T-helper 2 cell treated with Interferon-gamma antibody and Interleukin-4, amounts not matched to agents 5 μg/mL and 100 μg/mL, for 36 hours (primary cell): ENCODE measurements at places on chromosomes 5 and 9.

- H3K27ac ChIP-seq, result peak within 1 kb of the TSS; percentile 99
- H3K4me3 ChIP-seq, result peak within 1 kb of the TSS; percentile 87
- H3K36me3 ChIP-seq, result peaks cover 21% of the 10 kb centered on the region
- H3K4me1 ChIP-seq, result peaks cover 25% of the 10 kb centered on the region
- H3K27me3 ChIP-seq, result no peaks in the 10 kb centered on the region
Measured at GRCh38 chr5:41924872-41925554, at the start of gene FBXO4. Gene FBXO4, plus strand, starts transcription at chr5:41925281. Its CDS starts 29 bp downstream, at chr5:41925310.

DNA sequence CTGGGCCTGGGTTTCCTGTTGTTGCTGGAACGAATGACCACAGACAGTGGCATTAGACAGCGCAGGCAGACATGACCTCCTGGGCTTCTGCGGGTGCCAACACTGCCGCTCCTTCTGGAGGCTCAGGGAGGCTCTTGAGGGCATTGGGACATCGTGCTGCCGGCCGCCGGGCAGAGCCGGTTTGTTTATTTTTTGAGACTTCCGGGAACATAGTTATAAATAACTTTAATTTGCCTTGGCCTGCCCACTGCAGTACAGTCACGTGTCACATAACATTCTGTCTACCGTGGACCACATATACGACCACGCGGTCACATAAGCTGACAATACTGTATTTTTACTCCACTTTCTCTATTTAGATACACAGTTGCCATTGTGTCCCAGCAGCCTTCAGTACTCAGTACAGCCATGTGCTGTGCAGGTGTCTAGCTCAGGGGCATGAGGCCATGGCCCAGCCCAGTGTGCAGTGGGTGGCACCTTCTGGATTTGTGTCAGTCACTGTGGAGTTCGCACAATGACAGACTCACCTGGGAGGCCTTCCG lies 8.2 kb upstream of the TOR4A start:
- no peak overlapping the region for H3K27ac ChIP-seq
- H3K36me3 ChIP-seq, result peaks cover 20% of the 10 kb centered on the region
- no peak overlapping the region for H3K4me3 ChIP-seq
- DNase-seq, result no peak
- H3K4me1 ChIP-seq, result peaks cover 6% of the 10 kb centered on the region

DNA sequence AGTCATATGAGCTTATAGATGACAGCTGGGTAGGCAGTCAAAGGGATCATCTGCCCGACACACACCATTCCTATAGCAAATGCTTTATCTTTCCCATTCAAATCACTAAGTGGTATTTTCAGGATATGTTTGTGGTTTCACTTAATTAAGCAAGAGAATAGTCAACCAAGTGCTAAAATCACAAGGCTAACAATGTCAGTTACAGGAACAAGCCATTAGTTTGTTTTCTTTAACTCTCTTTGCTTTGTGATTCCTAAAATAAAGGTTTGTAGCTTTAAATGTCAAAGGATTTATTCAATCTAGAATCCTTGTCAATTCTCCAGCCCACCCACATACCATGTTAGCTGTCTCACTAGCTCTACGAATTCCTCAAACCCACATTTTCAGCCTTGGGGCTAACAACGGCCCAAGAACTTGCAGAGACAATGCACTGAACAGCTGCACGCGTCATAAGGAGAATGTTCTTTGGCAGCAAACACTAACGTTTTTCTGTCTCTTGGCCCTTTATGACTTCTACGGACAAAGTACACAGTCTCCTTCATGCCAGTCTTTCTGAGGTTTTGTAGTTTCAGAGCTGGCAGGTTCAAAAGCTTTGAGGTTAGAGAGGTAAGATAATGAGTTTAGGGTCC lies 56.6 kb downstream of the ELAVL2 start:
- no peak overlapping the region for H3K27ac ChIP-seq
- no peaks in the 10 kb centered on the region for H3K36me3 ChIP-seq
- no peak for DNase-seq
- H3K4me1 ChIP-seq, result no peaks in the 10 kb centered on the region
- H3K27me3 ChIP-seq, result no peaks in the 10 kb centered on the region
- no peak overlapping the region for H3K4me3 ChIP-seq

- no peak overlapping the region for H3K27ac ChIP-seq
- no peaks in the 10 kb centered on the region for H3K36me3 ChIP-seq
- no peak for DNase-seq
- no peaks in the 10 kb centered on the region for H3K4me1 ChIP-seq
- H3K4me3 ChIP-seq, result no peak overlapping the region
Measured at GRCh38 chr5:130601-131131, 38.7 kb downstream of the PLEKHG4B start.

DNA sequence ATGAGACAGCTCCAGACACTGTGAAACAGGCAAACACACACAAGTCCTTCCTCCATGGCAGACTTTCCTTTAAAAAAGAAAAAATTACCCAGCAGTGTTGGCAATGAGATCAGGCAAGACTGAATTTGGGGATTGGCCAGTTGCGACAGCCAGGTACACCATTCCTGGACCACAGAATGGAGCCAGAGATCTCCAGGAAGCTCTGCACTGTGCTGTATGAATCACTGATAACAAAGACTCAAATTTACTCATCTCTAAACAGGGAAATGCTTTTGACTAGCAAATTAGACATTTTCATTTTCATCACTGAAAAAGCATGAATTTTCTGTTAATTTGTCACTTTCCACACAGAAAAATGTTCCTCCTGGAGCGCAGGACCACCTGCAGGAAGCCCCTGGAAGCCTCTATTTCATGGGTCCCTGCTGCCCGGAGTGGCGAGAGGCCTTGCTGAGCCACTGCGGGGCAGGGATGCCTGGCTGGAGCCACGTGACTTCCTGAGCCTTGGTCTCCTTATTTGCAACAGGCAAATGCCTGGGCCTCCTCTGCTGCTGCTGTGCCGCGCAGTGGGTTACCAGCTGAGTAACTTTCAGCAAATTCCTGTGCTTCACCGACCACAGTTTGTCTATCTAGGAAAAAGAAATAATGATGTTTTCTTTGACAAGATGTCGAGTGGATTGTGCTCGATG lies 185.9 kb upstream of the ZNF618 start:
- DNase-seq, result no peak
- peaks cover 62% of the 10 kb centered on the region for H3K27me3 ChIP-seq
- H3K4me3 ChIP-seq, result no peak overlapping the region
- no peak overlapping the region for H3K27ac ChIP-seq
- H3K36me3 ChIP-seq, result no peaks in the 10 kb centered on the region
- H3K4me1 ChIP-seq, result peaks cover 2% of the 10 kb centered on the region

DNA sequence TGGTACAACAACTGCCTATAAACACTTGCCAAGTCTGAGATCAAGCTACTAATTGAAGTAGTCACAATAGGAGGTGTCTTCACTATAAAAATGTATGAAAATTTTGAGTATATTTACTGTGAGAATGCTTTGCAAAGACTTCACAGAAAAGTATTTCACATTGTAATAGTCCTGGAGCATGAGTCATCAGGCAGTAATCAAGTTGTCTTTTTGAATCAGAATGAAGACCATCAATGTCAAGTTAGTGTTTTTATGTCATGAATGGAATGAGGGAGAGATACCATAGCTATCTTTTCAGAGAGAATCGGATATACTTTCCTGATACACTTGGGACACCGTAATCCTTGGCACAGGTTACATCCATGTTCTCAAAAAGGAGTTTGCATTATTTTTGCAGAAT lies 466.9 kb upstream of the ARRDC3 start:
- DNase-seq, result no peak
- no peak overlapping the region for H3K27ac ChIP-seq
- no peaks in the 10 kb centered on the region for H3K27me3 ChIP-seq
- H3K4me1 ChIP-seq, result no peaks in the 10 kb centered on the region

DNA sequence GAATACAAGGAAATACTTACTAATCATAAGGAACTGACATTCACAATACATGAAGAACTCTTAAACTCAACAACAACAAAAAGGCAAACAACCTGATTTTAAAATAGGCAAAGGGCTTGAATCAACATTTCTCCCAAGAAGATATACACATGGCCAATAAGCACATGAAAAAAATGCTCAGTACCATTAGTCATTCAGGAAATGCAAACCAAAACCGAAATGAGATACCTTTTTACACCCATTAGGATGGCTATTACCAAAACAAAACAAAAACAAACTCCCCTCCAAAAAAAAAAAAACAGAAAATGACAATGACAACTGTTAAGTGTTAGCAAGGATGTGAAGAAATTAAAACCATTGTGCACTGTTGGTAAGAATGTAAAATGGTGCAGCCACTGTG lies 104.1 kb upstream of the ZNF462 start:
- no peak overlapping the region for H3K4me3 ChIP-seq
- H3K36me3 ChIP-seq, result no peaks in the 10 kb centered on the region
- no peaks in the 10 kb centered on the region for H3K27me3 ChIP-seq
- no peaks in the 10 kb centered on the region for H3K4me1 ChIP-seq
